Cerebellar nuclear complex (tissue), 1 donor: ENCODE measurements at places on chromosomes 4 and X.

DNA sequence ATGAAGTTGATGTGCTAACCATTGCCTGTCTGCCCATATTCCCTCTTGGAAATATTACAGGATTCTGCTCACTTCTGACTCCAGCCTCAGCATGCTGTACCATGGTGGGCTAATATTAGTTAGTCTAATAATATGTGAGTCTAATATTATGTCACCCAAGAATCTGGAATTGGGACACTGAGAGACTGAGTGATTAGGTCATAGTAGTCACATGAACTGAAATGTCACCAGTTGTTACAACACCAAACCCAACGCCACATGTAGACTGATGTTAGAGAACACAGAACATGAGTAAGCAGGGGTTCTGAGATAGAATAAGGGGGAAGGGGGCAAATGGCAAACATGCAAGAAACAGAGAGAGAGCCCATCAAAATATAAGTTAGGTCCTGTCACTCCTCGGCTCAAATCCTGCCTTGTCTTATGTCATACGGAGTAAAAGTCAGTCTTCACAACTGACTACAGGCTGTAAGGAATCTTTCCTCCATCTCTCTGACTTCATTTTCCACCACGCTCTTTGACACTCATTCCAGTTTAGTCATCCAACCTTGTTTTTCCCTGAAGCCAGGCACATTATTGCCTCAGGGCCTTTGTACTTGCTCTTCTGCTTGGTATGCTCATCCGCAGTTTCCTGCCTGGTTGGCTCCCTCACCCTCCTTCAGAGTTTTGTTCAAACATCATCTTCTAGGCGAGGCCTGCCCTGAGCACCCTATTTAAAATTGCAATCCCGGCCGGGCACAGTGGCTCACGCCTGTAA is 9.6 kb upstream of the SLAIN2 start:
- no peak for DNase-seq

- no peak for DNase-seq
Observed at GRCh38 chr4:181581983-181582382, 661.2 kb upstream of the TENM3 start.

DNA sequence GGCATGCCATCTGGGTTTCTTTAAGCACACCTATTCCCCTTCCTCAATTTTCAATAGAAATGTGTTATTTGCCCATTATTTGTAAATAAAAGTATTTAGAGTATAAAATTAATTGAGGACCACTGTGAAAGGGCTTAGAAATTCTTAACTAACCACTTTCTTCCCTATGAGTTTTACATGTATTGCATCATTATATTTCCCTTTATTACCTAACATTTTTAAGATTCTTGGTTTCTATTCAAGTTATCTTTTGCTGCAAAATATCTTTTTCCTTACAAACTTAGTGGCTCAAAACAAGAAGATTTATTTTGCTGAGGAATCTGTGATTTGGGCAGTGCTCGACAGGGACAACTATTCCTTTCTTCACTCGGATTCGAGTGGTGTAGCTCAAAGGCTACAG is 40.5 kb downstream of the GRID2 start:
- DNase-seq, result no peak

GRCh38 chr4:83701041-83701440 is 165.1 kb downstream of the GPAT3 start:
- no peak for DNase-seq

GRCh38 chrX:103446665-103447302 is 70.4 kb downstream of the BEX3 start:
- DNase-seq, result no peak

- no peak for DNase-seq
Observed at GRCh38 chr4:186691396-186691795, 32.3 kb downstream of the FAT1 start.

DNA sequence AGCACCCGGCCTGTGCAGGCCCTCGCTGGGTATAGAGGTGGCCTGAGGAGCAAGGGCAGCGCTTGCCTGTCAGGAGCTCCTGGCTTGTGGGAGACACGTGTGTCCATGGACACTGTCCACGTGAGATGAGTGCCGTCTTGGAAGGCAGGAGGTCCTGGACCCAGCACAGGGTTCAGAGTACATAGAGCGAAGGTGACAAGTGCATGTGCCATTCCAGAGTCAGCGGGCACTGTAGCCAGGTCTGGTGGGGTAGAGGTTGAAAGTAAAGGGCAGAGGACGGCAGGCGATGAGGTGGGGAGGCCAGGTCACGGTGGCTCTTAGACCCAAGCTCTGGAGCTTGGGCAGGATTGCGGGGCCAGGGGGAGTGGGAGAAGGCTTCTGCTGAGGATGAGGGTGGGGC is 28.4 kb upstream of the TADA2B start:
- no peak for DNase-seq

GRCh38 chr4:12507868-12508481 is 976.2 kb downstream of the RAB28 start:
- DNase-seq, result no peak

DNA sequence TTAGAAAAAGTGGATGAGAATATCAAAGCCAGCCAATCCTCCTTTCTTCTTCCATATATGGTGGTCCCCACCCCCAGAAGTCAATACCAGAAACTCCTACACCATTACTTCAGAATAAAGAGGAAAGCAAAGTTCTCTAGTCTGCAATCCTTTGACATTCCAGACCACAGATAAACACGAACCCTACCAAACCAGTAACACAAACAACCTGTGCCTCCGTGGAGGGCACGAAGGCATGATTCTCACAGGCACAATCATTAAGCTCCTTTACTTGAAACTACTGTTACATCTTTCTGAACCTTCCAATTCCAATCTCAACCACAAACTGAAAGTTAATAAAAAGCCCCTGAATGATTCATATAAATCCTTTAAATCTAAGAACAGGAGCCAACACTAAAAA is 16.3 kb downstream of the MAML3 start:
- DNase-seq, result no peak

- no peak for DNase-seq
Observed at GRCh38 chr4:102008711-102009110, 218.2 kb downstream of the BANK1 start.

DNA sequence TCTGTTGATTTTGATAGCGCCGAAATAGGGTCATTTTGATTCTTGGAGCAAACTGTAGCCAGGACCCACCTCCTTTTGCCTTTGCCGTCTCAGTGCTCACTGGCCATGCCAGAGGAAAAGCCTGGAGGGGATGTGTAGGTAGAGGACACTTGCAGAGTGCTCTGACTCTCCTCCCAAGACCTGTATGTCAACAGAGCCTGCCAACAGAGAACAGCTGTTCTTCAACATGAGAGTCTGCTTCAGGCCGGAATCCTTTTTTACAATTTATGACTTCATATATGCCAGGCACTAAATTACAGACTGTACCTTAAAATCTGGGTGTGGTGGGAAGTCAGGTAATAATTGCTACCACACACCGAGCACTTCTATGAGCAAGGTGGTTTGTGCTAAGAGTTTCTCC is 94.2 kb downstream of the KDR start:
- no peak for DNase-seq

GRCh38 chrX:4435905-4436304 is 722.5 kb upstream of the PRKX start:
- no peak for DNase-seq

- no peak for DNase-seq
Observed at GRCh38 chr4:48483777-48484493, 792 bp downstream of the SLC10A4 start.

GRCh38 chr4:19780871-19781270 is 470.8 kb upstream of the SLIT2 start:
- DNase-seq, result no peak

GRCh38 chr4:78361621-78362120 is 189.9 kb upstream of the ANXA3 start:
- DNase-seq, result no peak

- no peak for DNase-seq
Observed at GRCh38 chrX:108359806-108360602, 78.2 kb downstream of the COL4A6 start.

DNA sequence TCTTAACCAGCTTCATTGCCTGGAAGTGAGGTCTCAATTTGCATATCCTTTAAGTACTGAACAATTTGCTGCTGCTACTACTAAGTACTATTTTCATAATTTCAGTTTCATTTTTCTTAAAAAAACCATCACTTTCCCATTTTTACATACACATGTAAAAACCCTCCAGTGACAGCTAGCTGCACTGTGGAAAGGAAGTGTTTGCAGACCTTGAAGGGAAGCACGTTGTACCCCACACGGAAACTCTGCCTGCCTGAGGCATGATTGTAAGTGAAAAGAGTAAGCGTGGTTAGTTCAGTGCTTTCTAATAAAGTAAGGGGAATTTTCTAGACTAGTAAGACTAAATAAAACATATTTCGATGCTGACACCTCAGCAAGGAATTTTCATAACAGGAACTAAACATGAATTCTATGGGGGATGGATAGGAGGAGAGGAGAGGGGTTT is 103.6 kb downstream of the RAPGEF2 start:
- no peak for DNase-seq

GRCh38 chrX:9392445-9392844 is 72.4 kb upstream of the TBL1X start:
- DNase-seq, result no peak

- DNase-seq, result no peak
Observed at GRCh38 chrX:53163436-53163835, 61.6 kb downstream of the KDM5C start.

DNA sequence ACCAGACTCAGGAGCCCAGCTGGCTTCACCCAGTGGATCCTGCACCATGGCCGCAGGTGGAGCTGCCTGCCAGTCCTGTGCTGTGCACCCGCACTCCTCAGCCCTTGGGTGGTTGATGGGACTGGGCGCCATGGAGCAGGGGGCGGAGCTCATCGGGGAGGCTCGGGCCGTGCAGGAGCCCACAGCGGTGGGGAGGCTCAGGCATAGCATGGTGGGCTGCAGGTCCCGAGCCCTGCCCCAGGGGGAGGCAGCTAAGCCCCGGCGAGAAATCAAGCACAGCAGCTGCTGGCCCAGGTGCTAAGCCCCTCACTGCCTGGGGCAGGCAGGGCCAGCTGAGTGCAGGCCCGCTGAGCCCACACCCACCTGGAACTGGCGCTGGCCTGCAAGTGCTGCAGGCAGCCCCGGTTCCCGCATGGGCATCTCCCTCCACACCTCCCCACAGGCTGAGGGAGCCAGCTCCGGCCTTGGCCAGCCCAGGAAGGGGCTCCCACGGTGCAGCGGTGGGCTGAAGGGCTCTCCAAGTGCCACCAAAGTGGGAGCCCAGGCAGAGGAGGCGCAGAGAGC is 464.1 kb upstream of the DIPK2B start:
- DNase-seq, result no peak

DNA sequence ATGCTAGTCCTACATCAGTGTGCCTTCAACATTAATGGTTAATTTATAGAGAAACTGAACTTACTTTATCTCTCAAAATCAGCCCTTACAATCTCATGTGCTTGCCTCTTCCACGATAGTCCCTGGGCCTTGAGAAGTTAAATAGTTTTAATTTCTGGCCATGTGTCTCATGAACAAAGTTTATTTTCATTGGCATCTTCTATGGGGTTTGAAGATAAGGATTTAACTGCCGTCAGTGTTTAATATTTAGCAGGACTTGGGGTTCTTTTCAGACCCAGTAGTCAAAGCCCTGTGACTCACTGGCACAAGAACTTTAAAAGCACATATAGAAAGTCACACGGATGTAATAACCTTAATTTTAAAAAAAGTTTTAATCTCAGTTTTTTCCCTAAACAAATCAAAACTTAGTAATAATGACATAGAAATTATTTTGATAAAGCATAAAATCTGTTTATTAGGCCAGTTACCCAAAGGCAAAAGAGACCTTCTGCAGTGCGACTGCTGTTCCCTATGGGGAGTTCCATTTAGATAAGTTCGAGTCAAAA is 10.1 kb upstream of the MPP1 start:
- no peak for DNase-seq

- no peak for DNase-seq
Observed at GRCh38 chr4:52376132-52376704, 282.9 kb downstream of the USP46 start.

DNA sequence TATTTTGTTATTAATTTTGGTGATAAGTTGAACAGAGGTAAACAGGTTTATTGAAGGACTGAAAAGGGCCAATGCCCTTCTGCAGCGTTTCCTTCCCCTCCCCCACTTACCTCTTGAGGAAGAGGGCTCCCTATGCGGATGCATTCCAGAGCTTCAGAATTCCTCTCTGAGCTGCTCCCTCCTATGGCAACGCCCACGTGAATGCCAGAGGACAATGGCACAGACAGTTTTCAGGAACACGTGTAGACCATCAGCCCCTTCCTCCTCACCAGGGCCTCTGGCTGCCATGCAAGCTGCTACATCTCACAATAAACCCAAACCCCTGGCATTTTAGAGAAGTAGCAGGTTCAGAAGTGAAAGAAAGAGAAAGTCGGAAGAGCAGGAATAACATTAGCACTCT is 127.9 kb downstream of the CHRDL1 start:
- no peak for DNase-seq

DNA sequence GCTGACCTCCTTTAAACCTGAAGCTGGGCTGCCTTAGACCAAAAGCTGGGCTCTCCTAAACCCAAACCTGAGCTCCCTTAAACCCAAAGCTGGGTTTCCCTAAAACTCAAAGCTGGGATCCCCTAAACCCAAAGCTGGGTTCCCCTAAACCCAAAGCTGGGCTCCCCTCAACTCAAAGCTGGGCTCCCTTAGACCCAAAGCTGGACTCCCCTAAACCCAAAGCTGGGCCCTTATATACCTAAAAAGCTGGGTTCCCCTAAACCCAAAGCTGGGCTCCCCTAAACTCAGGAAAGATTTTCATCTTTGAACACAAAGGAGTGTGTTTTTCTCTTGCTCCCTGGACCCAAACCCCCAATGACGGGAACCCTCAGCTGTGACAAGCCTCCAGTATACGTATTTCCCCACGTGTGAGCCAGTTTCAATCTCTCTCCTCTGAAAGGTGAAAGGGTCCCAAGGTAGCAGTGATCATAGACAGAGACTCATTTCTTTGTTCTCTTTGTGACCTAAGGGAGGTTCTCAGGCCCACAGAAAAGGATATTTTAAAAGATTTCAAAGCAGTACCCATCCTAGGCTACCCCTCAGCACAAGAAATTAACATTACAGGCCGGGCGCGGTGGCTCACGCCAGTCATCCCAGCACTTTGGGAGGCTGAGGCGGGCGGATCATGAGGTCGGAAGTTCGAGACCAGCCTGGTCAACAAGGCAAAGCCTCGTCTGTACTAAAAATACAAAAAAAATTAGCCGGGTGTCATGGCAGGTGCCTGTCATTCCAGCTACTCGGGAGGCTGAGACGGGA is 31.3 kb upstream of the ASMTL start:
- DNase-seq, result no peak

DNA sequence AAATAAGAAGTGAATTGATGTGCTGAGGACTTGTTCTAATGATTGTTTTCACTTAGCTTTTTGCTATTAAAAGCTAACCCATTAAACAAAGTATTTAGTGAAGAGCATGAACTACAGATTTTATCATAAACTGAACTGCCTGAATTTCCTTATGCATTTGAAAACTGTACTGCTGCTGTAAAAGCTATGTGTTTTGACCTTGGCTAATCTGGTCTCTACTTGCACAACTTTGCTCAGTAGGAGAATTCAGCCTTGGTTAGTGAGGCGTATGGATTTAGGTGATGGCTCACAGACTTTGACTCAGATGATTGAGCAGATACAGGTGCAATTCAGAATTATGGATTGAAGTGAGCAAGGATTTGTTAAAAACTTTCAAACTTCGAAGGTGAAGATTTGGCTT is 38.7 kb upstream of the FAT1 start:
- DNase-seq, result no peak

- no peak for DNase-seq
Observed at GRCh38 chr4:156659570-156659969, 312.0 kb downstream of the PDGFC start.
